Nucleus accumbens (tissue), 56 donors: ENCODE measurements at places on chromosomes 13 and 19.

DNA sequence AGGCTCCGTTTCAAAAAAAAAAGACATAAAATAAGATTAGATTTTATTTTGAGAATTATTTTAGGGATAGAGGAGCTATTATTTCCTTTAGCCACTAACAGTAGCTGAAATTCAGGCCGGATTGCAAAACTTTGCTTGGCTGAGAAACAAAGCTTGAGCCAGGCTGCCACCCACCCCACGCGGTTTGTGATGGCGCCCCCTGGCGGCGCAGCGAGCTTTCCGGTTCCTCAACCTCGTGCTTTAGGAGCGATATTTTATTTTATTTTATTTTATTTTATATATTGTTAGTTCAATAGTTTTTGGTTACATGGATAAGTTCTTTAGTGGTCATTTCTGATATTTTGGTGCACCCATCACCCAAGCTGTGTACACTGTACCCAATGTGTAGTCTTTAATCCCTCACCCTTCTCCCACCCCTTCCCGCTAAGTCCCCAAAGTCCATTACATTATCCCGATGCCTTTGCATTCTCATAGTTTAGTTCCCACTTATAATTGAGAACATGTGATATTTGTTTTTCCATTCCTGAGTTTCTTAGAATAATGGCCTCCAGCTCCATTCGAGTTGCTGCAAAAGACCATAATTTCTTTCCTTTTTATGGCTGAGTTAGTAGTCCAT lies 19.8 kb upstream of the CEACAM4 start:
- DNase-seq: no peak

GRCh38 chr13:19742643-19743042 lies 40.1 kb downstream of the PSPC1 start:
- no peak for DNase-seq

DNA sequence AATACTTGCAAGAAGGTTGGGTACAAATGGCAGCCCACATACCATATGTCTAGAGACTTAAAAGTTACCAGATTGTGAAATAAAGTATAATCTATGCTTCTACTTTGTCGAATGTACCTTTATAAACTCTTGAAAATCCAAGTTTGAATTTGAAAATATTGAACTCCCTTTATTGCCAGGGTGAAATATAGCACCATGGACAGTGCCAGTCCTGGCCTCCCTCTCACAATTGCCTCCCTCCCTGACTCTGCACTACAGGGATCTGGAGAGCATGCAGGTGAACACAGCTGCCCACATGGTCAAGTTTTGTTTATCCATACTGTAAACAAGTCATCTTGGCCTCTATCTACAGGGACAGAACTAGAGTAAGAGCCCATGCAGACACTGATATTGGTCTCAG lies 394.1 kb upstream of the SLITRK6 start:
- DNase-seq: no peak

DNA sequence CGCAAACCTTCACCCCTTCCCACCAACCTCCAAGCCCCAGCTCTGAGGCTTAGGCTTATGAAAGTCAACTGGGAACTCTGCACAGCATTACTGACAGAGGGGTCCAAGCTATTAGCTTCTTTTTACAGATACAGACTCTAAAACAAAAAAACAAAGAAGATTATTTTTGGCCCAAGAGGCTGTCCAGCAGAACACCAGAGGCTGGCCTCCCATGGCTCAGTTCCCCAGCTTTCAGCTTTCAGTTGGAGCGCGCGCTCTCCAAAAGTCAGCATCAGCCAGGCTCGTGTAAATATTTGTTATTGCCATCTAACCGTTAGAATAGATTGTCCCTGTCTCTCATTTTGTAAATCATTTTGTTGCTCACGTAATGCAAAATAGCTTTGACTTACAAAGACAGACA lies 58.4 kb downstream of the ZIC5 start:
- DNase-seq: no peak

- DNase-seq: no peak
Measured at GRCh38 chr13:108508263-108508662, 121.1 kb upstream of the MYO16 start.

GRCh38 chr13:46197299-46198048 lies 14.3 kb upstream of the LRRC63 start:
- no peak for DNase-seq

- DNase-seq: no peak
Measured at GRCh38 chr13:40082639-40083038, 427.2 kb downstream of the COG6 start.

DNA sequence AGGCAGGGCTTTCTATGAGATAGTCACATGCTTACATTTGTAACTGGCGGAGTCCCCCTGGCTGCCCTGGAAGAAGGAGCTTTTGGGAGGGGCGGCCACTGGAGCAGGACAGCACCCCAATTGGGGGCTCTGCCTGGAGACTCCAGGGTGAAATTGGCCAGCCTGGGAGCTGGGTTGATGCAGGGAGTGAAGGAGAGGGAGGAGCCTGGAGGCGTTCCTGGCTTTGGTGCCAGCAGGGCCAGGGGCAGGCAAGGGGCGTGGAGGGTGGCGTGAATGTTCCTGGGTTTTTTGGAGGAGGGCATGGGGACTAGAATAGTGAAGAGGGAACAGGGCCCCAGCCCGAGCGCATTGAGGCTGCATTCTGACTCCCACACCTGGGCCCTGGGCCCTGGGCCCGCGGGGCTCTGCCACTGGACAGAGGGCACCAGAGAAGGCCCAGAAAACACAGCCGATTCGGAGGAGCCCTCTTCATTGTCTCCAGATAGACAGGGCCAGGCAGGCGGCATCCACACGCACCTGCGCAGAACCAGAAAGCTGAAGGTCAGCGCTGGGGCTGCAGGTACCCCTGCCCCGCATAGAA lies 29.5 kb downstream of the COMP start:
- no peak for DNase-seq

DNA sequence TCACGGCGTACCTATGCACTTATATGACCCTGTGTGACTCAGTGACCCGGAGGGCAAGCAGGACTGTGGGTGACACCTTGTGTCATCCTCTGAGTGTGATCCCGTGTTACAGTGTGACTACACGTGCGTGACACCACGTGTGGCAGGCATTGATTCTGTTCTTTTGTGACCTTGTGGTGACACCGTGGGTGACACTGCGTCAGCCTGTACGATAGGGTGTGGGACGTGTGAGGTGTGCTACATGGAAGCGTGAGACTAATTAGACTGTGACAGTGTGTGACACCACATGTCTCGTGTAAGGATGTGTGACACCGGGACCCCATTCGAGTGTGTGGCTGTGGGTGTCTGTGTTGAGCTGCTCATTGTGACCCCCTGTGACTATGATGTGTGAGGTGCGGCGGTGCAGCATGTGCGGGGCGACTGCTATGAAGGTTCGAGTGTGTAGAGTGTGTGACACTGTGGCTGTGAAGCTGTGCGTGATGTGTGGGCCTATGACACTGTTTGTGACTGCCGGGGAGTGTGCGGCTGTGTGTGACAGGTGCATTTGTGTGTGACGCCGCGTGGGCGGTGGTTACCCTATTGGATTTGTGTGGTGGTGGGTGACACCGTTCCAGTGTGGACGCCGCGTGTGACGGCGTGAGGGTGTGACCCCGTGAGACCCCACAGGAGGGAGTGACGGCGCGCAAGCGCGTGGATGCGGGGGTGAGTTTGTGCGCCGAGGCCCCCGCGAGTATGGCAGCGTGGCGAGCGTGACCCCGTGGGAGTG lies 399 bp upstream of the SPTBN4 start:
- no peak for DNase-seq
